Activated B cell treated with CpG ODN at 0.5 μM for 24 hours (primary cell): ENCODE measurements at places on chromosomes 5 and 9.

DNA sequence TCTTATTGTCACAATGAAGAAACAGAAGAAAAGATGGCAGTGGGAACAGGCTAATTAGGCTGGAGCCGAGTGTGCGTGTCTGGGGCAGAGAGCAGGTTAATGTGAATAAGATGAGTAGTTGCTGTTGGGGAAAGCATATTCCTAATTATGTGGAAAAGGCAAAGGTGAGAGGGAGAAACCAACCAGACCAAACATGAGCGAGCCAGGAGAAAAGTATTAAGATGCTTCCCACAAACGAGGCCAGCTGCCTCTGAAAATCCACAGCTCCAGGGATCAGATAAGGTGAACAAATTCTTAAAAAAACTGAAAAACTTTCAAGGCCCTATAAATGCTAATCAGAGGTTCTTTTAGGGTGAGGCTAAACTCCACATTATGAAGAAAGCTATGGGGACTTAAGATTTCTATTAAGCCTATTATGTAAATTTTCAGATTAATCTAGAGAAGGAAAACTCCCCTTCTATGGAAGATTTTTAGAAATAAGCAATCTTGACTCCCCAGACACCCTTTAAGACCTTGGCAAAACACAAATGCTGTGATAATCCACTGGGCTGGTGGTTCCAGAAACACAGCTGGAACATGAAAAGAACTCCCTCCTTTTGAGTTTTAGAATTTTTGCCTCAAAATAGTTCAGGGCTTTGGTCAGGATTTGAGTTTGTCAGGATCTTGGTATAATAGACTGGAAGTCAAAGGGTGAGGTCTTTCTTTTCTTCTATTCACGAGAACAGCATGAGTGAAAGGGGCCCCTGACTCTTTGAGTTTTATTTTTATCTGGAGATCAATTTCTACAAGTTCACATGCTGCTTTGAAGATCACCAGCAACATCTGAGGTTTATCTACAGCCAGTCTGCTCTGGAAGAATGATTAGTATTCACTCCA lies 238.1 kb downstream of the SPOCK1 start:
- no peaks in the 10 kb centered on the region for H3K4me1 ChIP-seq
- no peak for DNase-seq
- H3K27ac ChIP-seq = no peak overlapping the region
- H3K4me3 ChIP-seq = no peak overlapping the region
- peaks cover 11% of the 10 kb centered on the region for H3K27me3 ChIP-seq

DNA sequence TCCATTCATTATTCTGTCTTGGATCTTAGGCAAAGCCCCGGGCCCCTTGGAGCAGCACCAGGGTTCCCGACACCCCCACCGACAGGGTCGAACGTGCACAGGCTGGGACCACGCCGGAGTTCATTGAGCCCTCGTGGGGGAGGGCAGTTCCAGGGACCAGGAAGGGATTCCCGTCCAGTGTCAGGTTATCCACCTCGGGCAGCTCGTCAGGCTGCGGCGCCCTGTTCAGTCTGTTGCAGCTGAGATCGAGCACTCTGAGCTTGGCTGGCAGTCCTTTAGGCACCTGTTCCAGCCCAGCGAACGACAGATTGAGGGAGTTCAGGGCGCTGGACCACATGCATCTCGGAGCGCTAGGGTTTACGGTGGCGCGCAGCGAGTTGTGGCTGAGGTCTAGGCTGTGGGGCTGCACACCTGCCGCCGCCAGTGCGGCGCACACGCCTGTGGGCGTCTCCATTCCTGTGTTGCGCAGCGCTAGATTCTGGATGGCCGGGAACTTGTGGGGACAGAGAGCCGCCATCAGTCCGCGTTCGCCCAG lies 1.1 kb downstream of the CD14 start:
- peak overlapping the region; percentile 87 for H3K4me3 ChIP-seq
- H3K27me3 ChIP-seq = peaks cover 18% of the 10 kb centered on the region
- no peaks in the 10 kb centered on the region for H3K36me3 ChIP-seq
- H3K27ac ChIP-seq = no peak overlapping the region

GRCh38 chr5:56725711-56726411 lies 89.5 kb upstream of the MAP3K1 start:
- H3K4me3 ChIP-seq = peak overlapping the region; percentile 19
- peak overlapping the region; percentile 71 for H3K27ac ChIP-seq
- no peaks in the 10 kb centered on the region for H3K36me3 ChIP-seq
- H3K4me1 ChIP-seq = peaks cover 32% of the 10 kb centered on the region
- no peak for DNase-seq

DNA sequence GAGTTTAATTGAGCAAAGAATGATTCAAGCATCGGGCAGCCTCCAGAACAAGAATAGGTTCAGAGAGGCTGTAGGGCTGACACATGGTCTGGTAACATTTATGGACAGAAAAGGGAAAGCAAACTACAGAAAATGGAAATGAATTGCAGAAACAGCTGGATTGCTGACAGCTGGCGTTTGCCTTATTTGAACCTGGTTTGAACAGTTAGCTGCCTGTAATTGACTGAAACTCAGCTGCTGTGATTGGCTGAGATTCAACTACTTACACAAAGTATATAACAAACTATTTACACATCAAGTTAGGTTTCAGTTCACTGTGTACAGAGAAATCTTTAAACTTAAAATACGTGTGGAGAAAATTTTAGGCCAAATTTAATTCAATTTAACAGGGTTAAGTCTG lies 441.7 kb downstream of the PRELID2 start:
- H3K27ac ChIP-seq = no peak overlapping the region
- H3K4me1 ChIP-seq = no peaks in the 10 kb centered on the region
- H3K36me3 ChIP-seq = no peaks in the 10 kb centered on the region
- no peaks in the 10 kb centered on the region for H3K27me3 ChIP-seq
- no peak overlapping the region for H3K4me3 ChIP-seq

- H3K4me3 ChIP-seq = no peak overlapping the region
- no peak overlapping the region for H3K27ac ChIP-seq
- no peak for DNase-seq
- H3K27me3 ChIP-seq = no peaks in the 10 kb centered on the region
- H3K4me1 ChIP-seq = peaks cover 37% of the 10 kb centered on the region
- H3K36me3 ChIP-seq = peaks cover 70% of the 10 kb centered on the region
Measured at GRCh38 chr5:149521739-149522685, 29.2 kb downstream of the CSNK1A1 start.

DNA sequence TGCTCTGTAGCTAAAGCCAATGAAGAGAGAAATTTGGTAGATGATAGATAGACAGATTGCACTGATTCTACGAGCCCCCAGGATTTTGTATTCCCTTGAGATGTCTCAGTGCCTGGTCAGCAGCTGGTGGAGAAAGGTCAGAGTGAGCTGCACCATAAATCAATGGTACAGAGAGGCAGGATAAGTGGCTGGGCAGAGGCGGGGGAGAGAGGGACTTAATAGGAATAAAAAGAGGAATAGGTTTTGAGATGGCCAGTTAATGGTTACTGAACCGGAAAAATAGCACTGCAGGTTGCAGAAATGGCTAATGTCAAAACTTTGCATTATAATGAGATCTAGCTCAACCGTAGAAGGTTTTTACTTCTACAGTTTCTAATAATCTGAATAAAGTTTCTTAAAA lies 47.9 kb upstream of the SLC12A2 start:
- H3K27me3 ChIP-seq = no peaks in the 10 kb centered on the region
- H3K27ac ChIP-seq = no peak overlapping the region
- peaks cover 28% of the 10 kb centered on the region for H3K36me3 ChIP-seq
- H3K4me3 ChIP-seq = no peak overlapping the region
- H3K4me1 ChIP-seq = peaks cover 21% of the 10 kb centered on the region
- no peak for DNase-seq

- peaks cover 10% of the 10 kb centered on the region for H3K4me1 ChIP-seq
- no peak overlapping the region for H3K27ac ChIP-seq
- no peaks in the 10 kb centered on the region for H3K36me3 ChIP-seq
- no peak for DNase-seq
- peaks cover 2% of the 10 kb centered on the region for H3K27me3 ChIP-seq
Measured at GRCh38 chr9:131307974-131308373, 18.5 kb downstream of the PLPP7 start.

GRCh38 chr9:30235068-30235467 lies 2149.4 kb upstream of the ACO1 start:
- H3K27ac ChIP-seq = no peak overlapping the region
- no peaks in the 10 kb centered on the region for H3K27me3 ChIP-seq
- H3K4me1 ChIP-seq = no peaks in the 10 kb centered on the region
- DNase-seq = no peak
- no peak overlapping the region for H3K4me3 ChIP-seq

- H3K27ac ChIP-seq = peak overlapping the region; percentile 18
- H3K4me3 ChIP-seq = peak overlapping the region; percentile 4
- DNase-seq = no peak
Measured at GRCh38 chr5:130323804-130324454, 419.7 kb downstream of the CHSY3 start.

DNA sequence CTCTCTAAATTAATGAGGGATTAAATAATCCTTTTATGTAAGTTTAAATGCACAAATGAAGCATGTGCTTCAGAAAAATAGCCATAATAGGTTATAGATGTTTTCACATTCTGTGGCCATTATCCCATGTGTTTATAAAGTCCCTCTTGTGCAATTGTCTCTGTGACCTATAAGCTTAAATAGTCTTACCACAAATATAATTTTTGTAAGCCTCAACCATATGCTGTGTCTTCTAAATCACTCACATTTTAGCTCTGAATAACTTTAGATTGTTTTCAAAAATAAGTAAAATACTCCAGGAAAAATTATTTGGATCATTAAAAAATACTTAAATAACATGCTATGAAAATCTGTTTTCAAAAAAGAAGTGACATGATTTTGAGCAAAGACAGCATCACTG lies 1894.7 kb downstream of the MAT2B start:
- DNase-seq = no peak
- no peaks in the 10 kb centered on the region for H3K27me3 ChIP-seq
- H3K36me3 ChIP-seq = no peaks in the 10 kb centered on the region
- H3K4me3 ChIP-seq = no peak overlapping the region
- no peaks in the 10 kb centered on the region for H3K4me1 ChIP-seq
- H3K27ac ChIP-seq = no peak overlapping the region

GRCh38 chr5:139649082-139649991 lies 1.2 kb downstream of the CXXC5 start:
- H3K4me3 ChIP-seq = peak overlapping the region; percentile 98
- DNase-seq = peak; percentile 61
- peaks cover 13% of the 10 kb centered on the region for H3K36me3 ChIP-seq
- no peaks in the 10 kb centered on the region for H3K27me3 ChIP-seq
- peak overlapping the region; percentile 94 for H3K27ac ChIP-seq

GRCh38 chr5:73625944-73626811 lies at the start of gene ARHGEF28:
TSS of gene ARHGEF28 (plus strand) at chr5:73626196. CDS start at chr5:73684852, 58,656 bp downstream.
- no peaks in the 10 kb centered on the region for H3K36me3 ChIP-seq
- H3K27ac ChIP-seq = no peak within 1 kb of the TSS
- H3K27me3 ChIP-seq = peaks cover 43% of the 10 kb centered on the region
- peak within 1 kb of the TSS; percentile 61 for H3K4me3 ChIP-seq

DNA sequence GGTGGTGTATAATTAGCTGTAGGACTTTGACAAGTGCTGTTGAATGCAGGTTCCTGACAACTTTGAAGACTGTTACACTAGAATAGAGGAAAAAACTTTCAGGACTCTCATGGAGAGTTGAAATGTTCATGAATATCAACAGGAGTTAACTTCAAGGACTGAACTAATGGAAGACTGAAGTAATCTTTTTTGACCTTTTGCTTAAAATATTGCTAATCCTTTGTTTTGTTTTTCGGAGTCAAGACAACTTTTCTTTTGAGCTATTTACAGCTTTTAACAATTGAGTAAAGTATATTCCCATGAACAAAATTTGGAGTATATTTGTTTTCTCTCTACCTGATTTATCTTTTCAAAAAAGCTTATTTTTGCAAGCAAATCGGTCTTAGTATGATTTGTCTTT lies 34.1 kb upstream of the MTMR12 start:
- no peaks in the 10 kb centered on the region for H3K27me3 ChIP-seq
- no peak for DNase-seq
- peaks cover 2% of the 10 kb centered on the region for H3K36me3 ChIP-seq
- H3K4me1 ChIP-seq = no peaks in the 10 kb centered on the region
- H3K4me3 ChIP-seq = no peak overlapping the region

DNA sequence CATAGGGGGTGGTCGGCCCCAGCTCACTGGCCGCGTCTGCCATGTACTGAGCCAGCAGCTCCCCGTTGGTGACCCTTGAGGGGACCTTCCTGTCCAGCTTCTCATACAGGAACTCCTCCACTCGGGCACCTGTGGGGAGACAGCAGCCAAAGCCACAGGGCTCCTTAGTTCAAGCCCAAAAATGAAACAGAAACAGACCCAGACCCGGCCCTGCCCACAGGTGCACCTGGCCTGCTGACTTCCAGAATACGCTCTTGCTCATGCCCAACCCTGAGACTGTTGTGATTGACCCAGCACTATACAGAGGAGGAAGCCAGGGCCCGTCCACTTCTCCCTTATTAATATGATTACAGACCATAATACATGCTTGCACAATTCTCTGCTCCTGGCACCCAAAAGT lies 7.0 kb downstream of the SH3GLB2 start:
- H3K4me3 ChIP-seq = peak overlapping the region; percentile 46
- peaks cover 17% of the 10 kb centered on the region for H3K36me3 ChIP-seq
- H3K4me1 ChIP-seq = peaks cover 18% of the 10 kb centered on the region
- no peak for DNase-seq

DNA sequence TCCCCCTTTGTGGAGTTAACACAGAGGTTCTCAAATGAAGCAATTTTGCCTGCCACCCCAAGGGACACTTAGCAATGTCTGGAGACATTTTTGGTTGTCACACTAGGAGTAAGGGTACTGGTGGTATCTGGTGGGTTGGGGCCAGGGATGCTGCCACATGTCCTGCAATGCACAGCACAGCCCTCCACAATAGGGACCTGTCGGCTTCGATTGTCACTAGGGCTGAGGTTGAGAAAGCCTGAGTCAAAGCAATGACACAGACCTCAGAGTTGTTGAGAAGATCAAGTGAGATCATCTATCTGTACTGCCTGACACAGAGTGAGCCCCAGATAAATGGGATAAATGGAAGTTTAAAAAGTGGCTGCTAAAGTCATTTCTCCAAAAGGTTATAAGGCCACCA lies 249.2 kb upstream of the KLF4 start:
- no peaks in the 10 kb centered on the region for H3K4me1 ChIP-seq
- no peak overlapping the region for H3K27ac ChIP-seq
- no peak for DNase-seq
- H3K4me3 ChIP-seq = no peak overlapping the region
- peaks cover 4% of the 10 kb centered on the region for H3K27me3 ChIP-seq

- H3K27ac ChIP-seq = no peak overlapping the region
- H3K27me3 ChIP-seq = peaks cover 12% of the 10 kb centered on the region
- DNase-seq = no peak
- no peaks in the 10 kb centered on the region for H3K36me3 ChIP-seq
Measured at GRCh38 chr9:98287384-98287783, 31.9 kb upstream of the TBC1D2 start.

DNA sequence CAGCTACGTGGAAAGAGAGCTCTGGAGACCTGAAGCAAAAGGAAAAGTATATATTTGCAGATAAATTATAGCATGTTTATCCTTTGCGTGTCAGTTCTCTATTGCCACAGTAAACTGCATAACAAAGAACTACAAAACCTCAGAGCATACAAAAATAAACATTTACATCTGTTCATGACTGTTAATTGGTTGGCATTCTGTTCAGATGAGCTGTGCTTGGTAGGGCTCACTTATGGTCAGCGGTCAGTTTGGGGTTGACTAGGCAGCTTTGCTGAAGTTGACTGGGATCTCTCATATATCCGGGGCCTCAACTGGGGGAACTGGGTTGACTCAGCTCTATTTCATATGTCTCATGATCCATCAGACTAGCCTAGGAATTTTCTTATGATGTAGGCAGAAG lies 257.7 kb downstream of the TLE1 start:
- DNase-seq = no peak
- H3K4me1 ChIP-seq = no peaks in the 10 kb centered on the region
- no peak overlapping the region for H3K27ac ChIP-seq
- H3K4me3 ChIP-seq = no peak overlapping the region
- H3K36me3 ChIP-seq = no peaks in the 10 kb centered on the region

- H3K27ac ChIP-seq = no peak overlapping the region
- H3K36me3 ChIP-seq = no peaks in the 10 kb centered on the region
- no peak for DNase-seq
- H3K4me3 ChIP-seq = no peak overlapping the region
Measured at GRCh38 chr9:29439961-29440360, 1866.7 kb upstream of the C9orf72 start.
